Left renal pelvis (tissue), 4 donors: ENCODE measurements at places on chromosomes 2 and 18. TPM values are rescaled to one million over a fixed set of nuclear protein-coding genes. Genes with fewer than 3 reads are reported as not detected.
A peak's percentile ranks its signal among the peaks of the same experiment; 100 is the strongest.

GRCh38 chr18:37457341-37457740 is 108.3 kb downstream of the CELF4 start:
- DNase-seq = no peak

DNA sequence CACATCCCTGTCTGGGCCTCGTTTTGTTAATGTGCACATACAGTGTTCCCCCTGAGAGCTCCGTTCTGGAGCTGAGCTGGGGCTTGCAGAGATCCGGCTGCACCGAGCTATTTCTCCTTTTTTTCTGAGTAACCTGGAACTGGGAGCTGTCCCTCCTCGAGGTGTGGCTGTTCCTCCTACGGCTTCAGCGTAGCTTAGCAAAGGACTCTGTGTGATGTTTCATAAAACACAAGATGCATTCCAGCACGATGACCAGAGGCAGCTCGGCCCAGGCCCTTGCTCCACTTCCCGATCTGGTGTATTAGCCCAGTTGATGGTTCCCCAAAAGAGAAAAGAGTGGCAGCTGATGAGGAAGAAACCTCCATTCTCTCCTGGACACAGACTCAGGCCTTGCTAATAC is 103.0 kb downstream of the FAM210A start:
- no peak for DNase-seq

DNA sequence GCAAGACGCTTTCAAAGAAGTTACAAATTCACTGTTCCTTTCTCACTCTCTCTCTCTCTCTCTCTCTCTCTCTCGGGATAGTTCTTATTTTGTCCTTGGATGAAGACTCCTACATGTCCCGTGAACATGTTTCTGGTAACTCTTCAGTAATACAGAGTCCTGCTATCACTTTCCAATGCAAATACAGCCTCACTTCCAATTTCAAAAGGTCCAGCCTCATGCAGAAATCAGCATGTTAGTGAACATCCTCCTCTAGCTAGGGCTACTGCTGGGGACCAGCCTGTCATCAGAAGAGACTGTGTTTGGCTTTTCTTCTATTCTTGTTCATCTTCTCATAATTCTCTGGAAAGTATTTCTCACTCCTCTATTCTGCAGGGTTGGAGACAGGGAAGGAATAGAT is 1306.7 kb upstream of the CELF4 start:
- no peak for DNase-seq

GRCh38 chr2:35526741-35527140 is 828.8 kb upstream of the CRIM1 start:
- DNase-seq = no peak

- DNase-seq = no peak
Observed at GRCh38 chr18:45324101-45324494, 291.2 kb upstream of the SLC14A2 start.

DNA sequence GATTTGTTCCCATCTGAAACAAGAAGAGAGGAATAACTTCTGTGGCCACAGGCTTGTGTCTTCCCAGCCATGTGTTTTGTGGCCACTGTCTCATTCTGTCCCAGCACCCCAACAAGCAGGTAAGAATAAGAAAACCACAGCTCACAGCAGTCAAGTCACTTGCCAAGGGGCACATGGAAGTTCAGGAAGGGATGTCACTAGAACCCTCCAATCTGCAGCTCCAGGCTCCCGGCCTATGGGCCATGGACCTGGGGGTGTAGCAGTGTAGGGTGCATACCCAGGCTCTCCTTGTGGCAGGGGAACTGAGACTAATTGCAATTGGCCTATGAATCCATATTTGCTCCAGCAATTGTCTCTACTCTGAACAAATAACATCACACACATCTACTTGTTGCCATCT is 112.5 kb downstream of the TFCP2L1 start:
- no peak for DNase-seq

DNA sequence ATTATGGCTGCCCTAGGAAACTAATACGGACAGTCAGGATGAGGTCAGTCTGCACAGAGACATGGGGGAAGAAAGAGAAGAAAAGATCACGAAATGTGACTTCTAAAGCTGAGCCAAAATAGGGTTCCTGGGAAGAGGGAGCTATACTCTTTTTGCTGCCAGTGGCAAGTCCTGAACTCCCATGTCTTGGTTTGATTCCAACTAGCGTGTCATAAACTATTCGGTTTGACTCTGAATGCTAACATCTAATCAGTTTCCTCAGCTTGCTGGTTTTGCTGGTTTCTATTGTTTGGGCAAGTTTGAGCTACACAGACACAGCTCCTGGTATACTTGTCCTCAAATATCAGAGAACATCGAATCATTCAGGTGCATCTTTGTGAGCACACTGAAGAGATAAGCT is 80.5 kb upstream of the CYP1B1 start:
- no peak for DNase-seq

DNA sequence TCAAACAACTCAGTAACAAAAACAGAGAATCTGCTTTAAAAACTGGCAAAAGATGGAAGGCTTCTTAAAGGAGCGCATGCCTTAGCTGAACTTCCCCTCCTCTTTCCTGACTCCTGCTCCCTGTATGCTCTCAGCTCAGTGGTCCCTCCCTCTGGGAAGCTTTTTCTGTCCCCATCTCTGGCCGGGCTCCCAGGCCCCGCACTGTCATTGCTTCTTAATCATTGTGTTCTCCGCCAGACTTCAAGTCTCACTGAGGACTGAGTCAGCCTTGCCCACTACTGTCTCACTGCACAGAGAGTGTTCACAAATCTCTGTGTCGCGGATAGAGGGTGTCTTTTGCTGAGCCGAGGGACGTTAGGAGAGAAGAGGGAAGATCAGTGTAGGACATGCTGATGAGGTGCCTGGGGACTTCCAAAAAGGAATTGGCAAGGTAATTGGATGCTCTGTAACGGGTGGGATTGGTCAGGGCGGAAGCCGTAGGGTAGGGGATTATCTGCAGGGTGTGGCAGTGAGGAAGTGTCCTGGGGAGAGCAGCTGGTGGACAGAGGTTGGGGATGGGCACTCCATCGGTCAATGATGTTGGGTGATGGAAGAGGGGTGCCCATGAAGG is 16.2 kb downstream of the TOGARAM2 start:
- DNase-seq = no peak

GRCh38 chr18:46893360-46893759 is 23.9 kb downstream of the PIAS2 start:
- DNase-seq = no peak

DNA sequence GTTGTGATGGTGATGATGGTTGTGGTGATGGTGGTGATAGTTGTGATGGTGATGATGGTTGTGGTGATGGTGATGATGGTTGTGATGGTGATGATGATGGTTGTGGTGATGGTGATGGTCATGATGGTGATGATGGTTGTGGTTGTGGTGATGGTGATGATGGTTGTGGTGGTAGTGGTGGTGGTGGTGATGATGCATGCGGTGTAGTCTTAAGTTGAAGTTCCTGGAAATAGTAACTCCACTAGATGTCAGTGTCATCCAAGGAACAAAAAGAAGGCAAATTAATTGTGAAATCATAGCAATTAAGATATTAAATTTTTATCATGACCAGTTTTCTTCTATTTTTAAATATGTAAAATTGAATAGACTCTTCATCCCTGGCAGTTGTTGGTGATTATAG is 309.2 kb downstream of the AGAP1 start:
- DNase-seq = no peak

- peak; percentile 12 for DNase-seq
Observed at GRCh38 chr2:11024259-11024645, 112.5 kb downstream of the KCNF1 start.

GRCh38 chr2:217785544-217786045 is 217.2 kb downstream of the TNS1 start:
- DNase-seq = peak; percentile 43

- DNase-seq = no peak
Observed at GRCh38 chr2:37201208-37201607, 4.9 kb downstream of the CEBPZOS start.

DNA sequence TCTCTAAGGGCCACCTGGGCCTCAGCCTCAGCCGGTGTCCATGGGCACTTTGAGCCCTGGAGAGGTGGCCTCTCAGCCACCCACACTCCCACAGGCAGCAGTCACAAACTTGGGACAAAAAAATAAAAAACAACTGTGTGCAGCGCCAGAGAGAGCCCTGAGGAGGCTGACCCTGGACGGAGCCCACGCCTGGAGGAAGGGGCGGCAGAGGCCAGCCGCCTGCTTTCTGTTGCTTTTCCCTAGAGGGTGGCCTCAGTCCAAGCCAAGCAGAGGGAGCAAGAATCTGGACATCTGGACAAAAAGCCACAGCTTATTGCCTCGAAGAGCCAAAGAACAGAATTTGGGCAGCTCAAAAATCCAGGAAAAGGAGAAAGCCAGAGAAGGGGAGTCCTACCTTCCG is 43.3 kb upstream of the LDLRAD4 start:
- no peak for DNase-seq

GRCh38 chr2:122132147-122132691 is 376.8 kb downstream of the TSN start:
- DNase-seq = no peak

GRCh38 chr2:241648453-241648852 is 11.0 kb downstream of the ATG4B start:
- DNase-seq = no peak

DNA sequence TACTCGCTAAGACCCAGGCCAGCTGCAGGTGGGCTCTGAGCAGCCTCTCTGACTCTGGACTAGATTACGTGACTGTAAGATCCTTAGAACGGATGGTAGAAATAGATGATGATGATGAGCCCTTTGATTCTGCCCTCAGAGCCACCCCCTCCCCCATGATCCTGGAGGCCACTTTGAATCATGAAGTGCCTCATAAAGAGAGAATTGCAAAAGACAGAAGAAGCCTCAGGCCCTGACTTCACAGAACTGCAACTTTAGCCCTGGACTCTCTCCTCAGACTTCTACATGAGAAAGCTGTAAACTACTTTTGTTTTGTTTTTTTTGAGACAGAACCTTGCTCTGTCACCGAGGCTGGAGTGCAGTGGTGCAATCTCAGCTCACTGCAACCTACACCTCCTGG is 15.4 kb upstream of the TET3 start:
- DNase-seq = no peak

GRCh38 chr2:151971301-151972051 is 127.4 kb downstream of the CACNB4 start:
- DNase-seq = no peak

DNA sequence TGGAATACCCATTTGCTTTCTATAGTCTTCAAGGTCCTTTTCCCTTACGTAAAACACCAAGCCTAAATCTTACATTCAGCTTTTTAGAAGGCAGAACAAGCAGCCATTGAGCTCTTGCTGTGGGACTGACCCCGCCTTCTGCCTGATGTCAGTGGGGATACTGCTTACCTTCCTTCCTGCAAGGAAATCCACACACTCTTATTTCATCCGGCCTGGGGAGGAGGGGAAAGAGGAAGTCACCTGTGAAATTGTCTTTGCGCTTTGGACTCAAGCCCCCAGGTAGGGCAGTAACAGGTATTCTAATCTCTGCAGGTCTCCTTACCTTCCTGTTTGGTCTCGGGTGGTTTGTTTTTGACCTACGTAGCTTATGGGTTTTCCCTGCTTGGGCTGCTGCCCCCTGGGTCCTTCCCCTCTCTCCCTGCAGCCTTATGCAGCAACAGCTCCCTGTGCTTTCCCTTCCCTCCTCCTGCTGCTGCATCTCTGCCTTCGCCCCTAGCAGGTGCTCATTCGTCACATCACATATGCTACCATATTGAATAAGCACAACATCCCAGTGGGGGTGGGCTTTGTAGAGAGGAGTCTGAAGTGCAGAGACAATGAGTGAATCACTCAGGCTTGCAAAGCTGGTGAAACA is 402.5 kb upstream of the TRIB2 start:
- no peak for DNase-seq

- DNase-seq = no peak
Observed at GRCh38 chr2:63189026-63189425, 138.4 kb downstream of the OTX1 start.

- DNase-seq = no peak
Observed at GRCh38 chr2:160384791-160385190, 108.8 kb downstream of the RBMS1 start.

- DNase-seq = no peak
Observed at GRCh38 chr2:99959261-99960014, 183.0 kb downstream of the AFF3 start.

The DNER gene
- polyA plus RNA-seq = 71.5 TPM

The TRIM43 gene
- 0.66 TPM for polyA plus RNA-seq

The ZC3H15 gene
- polyA plus RNA-seq = 108 TPM

The ARHGEF4 gene
- polyA plus RNA-seq = 6.2 TPM

The UGT1A8 gene
- polyA plus RNA-seq = not detected

The INPP5D gene
- 6.4 TPM for polyA plus RNA-seq

The CDH20 gene
- polyA plus RNA-seq = 3.5 TPM

The GALNT3 gene
- 22.7 TPM for polyA plus RNA-seq

The VWA3B gene
- 0.56 TPM for polyA plus RNA-seq

The TGFA gene
- polyA plus RNA-seq = 0.55 TPM

The REG3G gene
- polyA plus RNA-seq = not detected
